MCF 10A (cell line): ENCODE measurements at places on chromosomes 13 and 19. TPM values are rescaled to one million over a fixed set of nuclear protein-coding genes. Genes with fewer than 3 reads are reported as not detected.

DNA sequence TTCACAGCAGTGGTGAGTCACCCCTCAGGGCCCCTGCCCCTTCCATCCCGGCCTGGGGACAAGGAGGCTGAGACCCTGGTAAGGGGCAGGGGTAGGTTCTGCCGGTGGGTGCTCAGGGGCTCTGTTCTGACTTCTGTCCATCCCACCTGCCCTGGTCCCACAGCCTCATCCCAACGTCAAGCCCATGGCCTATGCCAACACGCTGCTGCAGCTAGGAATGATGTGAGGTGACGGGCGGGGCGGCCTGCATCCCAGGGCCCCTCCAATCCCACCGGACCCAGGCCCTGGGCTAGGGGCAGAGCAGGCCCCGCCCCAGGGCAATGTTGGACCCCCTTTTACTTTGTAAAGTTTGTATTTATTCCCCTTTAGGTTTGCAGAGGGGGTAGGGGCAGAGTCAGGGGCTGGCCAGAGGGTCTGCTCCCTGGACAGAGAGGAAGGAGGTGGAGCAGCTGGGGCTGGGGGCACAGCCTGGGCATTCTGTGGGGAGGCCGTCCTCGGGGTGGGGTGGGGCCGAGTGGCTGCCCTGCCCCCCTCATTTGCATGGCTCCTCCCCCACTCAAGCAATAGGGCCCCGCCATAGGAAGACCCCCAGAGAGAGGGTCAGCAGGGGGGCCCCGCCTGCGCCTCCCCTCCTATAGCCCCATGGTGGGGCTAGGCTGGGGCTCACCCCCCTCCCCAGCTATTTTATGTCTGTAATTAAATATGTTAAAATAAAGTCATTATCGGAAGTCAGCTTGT is 23.1 kb downstream of the CCDC8 start:
- DNase-seq, result no peak

The EFNA2 gene
- total RNA-seq, result not detected in 2 replicates

- DNase-seq, result no peak
These were observed 997 bp upstream of the GPC6 start for GRCh38 chr13:93225610-93226009.

The PRSS57 gene
- total RNA-seq, result not detected in 2 replicates

DNA sequence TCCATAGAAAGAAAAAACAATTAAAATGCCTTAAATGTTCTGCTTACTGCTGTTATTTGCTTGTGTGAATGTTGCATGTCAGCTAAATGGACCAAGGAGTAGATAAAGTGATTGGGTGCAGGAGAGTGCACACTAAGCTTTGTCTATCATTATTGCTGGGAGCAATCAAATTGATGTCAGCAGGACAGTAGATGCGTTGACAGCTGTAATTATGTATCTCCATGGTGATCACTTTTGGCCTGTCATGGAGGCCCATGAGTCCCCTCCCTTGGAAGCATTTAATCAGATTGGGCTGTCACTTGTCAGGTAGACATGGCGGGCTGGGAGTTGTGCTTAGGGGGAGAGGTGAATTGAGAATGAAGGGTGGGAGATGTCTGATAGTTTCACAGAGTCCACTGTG is 215.3 kb downstream of the PCCA start:
- no peak for DNase-seq

The RNF113B gene
- total RNA-seq, result not detected in 2 replicates

- no peak for DNase-seq
These were observed 31.1 kb downstream of the ZNF146 start for GRCh38 chr19:36246006-36246481.

GRCh38 chr13:111911754-111912452 is 155.0 kb upstream of the SOX1 start:
- no peak for DNase-seq

- no peak for DNase-seq
These were observed 16.6 kb downstream of the RFX1 start for GRCh38 chr19:13989487-13989886.

DNA sequence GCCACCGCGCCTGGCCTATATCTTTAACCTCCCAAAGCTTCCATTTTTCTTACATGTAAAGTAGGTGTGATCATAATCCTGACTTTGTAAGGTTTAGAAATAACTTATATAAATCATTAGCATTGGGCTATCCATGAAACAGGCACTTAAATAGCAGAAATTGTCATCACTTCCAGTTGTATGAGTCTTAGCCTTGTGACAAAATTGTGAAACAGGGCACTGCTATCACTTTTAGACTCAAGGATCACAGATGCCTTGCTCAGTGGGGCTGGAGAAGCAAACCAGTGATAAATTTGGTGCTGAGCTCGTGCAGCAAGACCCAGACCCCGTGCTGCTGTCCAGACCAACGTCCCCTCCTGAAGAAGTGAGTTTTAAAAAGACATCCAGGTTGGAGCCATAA is 209.7 kb downstream of the KATNAL1 start:
- DNase-seq, result no peak

GRCh38 chr13:39509616-39510315 is 93.2 kb downstream of the LHFPL6 start:
- DNase-seq, result no peak

The SYT5 gene
- total RNA-seq, result not detected in 2 replicates

DNA sequence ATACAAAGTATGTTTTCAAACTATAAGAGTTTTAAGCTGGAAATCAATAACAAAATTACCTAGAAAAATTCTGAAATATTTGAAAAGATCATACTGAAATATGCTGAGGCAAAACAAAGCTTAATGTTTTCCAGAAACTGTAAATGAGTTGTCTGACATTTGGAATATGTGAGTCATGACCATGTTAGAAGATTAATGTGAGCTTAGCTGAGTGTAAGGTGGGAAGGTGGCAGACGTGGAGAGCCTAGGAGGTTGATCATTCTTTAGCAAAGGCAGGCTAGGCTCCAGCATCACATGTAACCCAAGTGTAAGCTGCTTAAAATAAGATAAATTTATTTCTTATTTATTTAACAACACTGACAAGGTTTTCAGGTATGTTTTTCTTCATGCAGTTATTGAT is 2086.1 kb upstream of the PCDH20 start:
- no peak for DNase-seq

DNA sequence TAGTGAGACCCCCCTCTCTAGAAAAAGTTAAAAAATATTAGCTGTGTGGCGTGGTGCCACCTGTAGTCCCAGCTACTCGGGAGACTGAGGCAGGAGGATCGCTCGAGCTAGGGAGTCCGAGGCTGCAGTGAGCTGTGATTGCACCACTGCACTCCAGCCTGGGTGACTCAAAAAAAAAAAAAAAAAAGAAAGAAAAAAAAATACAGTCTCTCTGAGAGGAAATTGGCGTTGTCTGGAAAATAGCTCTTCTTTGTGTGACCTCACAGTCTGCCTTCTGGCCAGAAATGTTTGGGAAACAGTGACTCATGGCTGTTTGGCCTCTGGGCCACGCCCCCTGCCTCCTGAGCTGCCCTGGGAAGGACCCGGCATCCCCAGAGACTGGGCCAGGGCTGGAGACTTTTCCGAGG is 10.7 kb downstream of the MARCHF2 start:
- peak; percentile 99 for DNase-seq

- peak; percentile 81 for DNase-seq
These were observed 17.9 kb downstream of the BRSK1 start for GRCh38 chr19:55301459-55302317.

GRCh38 chr13:40619479-40619814 is 47.0 kb downstream of the FOXO1 start:
- DNase-seq, result no peak

The KRI1 gene
- total RNA-seq, result 23.3 and 27.4 TPM in 2 replicates

DNA sequence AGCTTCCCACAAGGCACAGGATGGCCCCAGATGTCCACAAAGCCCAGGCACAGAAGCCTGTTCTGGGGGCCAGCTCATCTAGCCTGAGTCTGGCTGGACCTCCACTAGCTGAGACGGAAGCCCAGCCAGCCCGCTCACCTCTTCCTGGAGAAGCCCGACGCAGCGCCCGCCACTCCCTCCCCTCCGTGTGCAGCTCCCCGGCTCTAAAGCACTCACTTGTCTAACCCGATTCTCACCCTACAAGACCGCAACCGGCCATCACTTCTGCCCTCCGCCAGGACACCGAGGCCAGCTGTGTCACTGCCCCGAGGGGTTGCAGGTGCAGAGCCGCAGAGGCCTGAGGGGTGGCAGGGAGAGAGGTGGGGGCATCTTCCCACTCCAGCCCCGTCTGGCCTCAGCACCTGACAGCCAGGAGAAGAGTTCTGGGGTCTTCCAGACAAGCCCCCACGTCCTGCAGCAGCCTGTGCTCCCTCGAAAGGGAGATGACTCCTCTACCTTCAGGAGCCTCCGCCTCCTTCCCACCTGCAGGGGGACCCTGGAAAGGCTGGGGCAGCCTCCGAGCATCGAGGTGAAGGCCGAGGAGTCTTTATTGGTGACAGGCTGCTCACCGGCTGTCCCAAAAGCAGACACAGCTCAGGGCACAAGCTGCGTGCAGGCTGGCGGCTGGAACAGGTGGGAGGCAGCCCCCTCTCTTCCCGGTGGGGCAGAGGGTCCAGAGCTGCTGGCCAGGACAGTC is 5.9 kb upstream of the DIRAS1 start:
- DNase-seq, result no peak

The LGALS14 gene
- not detected in 2 replicates for total RNA-seq

The IZUMO2 gene
- total RNA-seq, result not detected in 2 replicates

- DNase-seq, result no peak
These were observed 86.4 kb downstream of the CRYL1 start for GRCh38 chr13:20439261-20439660.

DNA sequence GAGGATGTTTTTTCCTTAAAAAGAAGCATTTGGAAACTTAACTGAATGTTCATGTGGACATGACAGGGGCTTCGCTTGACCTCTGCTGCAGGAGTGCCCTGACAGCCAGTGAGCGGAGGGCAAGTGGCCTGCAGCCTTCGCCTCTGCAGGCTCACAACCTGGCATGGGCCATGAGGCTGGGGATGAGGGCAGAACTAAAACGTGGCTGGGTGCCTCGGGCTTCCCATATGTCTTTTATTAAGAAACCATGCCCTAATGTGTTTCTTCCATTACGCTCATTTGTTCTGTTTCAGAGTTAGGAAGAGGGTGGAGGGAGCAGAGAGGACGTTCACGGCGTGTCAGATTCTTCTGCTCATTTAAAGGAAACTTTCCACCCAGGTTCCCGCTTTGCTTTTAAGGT is 2.9 kb downstream of the ARHGEF7 start:
- DNase-seq, result no peak

The EPSTI1 gene
- total RNA-seq, result not detected in 2 replicates

DNA sequence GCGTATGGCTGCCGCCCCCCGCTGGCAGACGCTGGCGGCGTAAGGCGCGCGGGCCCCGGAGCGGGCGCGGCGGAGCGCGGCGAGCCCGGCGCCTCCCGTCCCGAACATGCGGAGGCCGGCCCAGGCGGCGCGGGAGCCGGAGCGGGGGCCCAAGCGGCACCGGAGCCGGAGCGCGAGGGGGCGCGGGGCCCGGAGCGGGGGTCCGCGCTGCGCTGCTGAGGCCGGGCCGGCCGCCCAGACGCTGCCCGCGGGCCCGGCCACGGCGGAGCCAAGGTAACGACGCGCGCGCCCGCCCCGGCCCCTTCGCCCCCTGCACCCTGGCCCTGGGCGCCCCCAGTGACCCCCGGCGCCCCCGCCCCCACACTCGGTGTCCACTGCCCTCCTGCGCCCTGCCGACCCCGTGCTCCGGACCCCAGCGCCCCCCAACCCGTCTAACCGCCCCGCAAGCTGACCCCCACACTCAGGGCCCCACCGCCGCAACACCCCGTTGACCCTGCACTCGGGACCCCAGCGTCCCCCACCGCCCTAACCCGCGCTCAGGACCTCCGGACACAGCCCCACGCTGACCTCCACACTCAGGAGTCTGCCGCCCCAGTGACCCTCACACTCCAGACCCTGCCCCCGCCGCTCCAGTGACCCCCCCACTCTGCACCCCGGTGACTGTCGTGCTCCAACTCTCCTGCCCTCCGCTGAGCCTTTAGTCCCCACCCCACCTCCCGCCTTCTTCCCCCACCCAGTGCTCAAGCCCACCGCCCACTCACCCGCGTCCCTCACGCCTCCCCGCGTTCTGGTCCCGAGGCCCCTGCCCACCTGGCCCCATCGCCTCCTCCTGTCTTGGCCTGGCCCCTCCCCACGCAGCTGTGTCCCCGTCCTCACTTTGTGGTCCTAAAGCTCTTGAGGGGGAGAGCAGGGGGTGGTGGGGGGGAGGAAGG is at the start of gene CSNK1G2:
CSNK1G2 (plus strand) TSS at position 27 of the 932 bp plus-strand sequence. CDS start 28,601 bp downstream, outside the sequence.
- DNase-seq, result no peak

DNA sequence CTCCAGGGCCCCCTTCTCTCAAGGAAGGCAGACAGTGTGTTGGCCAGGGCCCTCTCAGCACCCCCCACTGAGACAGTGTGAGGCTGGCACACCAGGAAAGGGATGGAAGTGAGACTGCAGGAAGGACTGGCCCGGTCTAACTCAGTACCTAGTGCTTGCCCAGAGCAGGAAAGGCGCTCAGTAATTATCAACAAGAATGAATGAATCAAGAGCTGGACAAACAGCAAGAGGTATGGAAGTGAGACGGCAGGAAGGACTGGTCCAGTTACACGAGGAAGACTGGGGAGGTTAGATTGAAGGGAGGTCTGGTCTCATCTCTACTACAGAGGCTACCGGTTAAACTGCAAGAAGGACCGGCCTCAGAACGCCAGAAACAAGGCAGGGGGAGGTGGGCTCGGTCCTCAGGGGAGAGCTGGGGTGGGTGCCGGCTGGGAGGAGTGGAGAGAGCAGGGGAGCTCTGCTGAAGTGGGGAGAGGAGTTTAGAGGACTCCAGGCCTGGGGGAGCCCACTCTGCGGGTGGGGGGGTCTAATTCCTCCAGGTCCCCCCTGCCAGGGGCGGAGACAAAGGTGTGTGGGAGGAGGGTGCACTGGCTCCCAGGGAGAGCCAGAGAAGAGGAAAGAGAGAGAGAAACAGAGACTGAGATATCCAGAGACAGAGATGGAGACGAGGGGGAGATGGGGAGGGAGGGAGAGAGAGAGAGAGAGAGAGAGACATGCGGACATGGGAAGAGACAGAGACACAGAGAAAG is 1.1 kb downstream of the SLC8A2 start:
- no peak for DNase-seq

The LHB gene
- not detected in 2 replicates for total RNA-seq

- DNase-seq, result no peak
These were observed 490 bp downstream of the ITPKC start for GRCh38 chr19:40717325-40717879.

GRCh38 chr13:66665991-66666390 is 564.1 kb downstream of the PCDH9 start:
- peak; percentile 42 for DNase-seq

DNA sequence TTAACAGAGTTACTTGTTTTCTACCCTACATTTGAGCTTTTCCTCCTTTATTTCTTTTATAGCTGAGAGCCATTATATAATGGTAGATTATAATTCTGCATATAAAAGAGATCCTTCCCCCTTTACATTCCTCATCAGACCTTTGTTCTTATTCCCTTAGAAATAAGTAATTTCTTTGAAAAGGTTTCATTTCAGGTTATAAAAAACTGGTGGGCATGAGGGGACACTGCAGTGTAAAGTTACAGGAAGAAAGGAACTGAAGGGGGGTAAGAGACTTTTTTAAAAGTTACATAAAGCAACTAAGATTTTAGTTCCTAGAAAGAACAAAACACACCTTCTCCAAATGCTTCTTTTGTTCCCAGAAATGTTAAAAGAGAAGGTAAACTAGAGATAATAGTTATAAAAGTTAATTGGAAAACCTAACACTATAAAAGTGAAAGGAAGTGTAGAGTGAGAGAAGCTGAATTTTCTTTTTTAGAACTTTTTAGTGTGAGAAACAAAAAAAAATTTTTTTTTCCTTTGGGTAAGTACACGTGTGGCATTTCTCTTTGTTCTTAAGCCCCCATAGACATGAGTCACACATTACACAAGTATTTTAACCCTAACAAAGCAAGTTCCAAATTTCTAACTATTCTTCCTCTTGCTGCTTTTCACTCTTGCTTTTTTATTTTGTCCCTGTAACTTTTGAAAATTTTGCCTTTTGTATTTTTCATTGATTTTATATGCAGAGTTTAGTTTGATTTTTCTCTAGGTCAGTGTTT is 106.4 kb upstream of the MLNR start:
- peak; percentile 50 for DNase-seq
